ENCODE measurements at places on chromosomes 12 and 14. TPM values are rescaled to one million over a fixed set of nuclear protein-coding genes. Genes with fewer than 3 reads are reported as not detected.

The TPH2 gene
- total RNA-seq: not detected

The C1RL gene
- total RNA-seq: 70.4 TPM

- DNase-seq: no peak
Observed at GRCh38 chr12:53710091-53710490, 17.2 kb downstream of the CALCOCO1 start.

- DNase-seq: no peak
Observed at GRCh38 chr12:109771746-109772621, 58.4 kb downstream of the FAM222A start.

GRCh38 chr14:92417759-92418158 is 94.8 kb downstream of the SLC24A4 start:
- DNase-seq: no peak

DNA sequence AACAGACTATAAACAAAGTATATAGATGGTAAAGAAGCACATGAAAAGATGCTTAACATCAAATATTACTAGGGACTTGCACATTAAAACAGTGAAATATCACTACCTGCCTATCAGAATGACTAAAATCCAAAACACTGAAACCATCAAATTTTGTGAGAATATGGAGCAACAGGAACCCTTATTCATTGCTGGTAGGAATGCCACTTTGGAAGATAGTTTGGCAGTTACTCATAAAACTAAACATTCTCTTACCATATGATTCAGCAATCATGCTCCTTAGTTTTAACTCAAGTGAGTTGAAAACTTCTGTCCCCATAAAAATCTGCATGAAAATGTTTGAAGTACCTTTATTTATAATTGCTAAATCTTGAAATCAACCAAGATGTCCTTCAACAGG is 297.6 kb downstream of the DAD1 start:
- no peak for DNase-seq

- DNase-seq: no peak
Observed at GRCh38 chr12:58966939-58967338, 46.6 kb upstream of the LRIG3 start.

- no peak for DNase-seq
Observed at GRCh38 chr14:67851785-67852410, 32.3 kb downstream of the RAD51B start.

- no peak for DNase-seq
Observed at GRCh38 chr12:66403746-66404145, 101.5 kb downstream of the HELB start.

DNA sequence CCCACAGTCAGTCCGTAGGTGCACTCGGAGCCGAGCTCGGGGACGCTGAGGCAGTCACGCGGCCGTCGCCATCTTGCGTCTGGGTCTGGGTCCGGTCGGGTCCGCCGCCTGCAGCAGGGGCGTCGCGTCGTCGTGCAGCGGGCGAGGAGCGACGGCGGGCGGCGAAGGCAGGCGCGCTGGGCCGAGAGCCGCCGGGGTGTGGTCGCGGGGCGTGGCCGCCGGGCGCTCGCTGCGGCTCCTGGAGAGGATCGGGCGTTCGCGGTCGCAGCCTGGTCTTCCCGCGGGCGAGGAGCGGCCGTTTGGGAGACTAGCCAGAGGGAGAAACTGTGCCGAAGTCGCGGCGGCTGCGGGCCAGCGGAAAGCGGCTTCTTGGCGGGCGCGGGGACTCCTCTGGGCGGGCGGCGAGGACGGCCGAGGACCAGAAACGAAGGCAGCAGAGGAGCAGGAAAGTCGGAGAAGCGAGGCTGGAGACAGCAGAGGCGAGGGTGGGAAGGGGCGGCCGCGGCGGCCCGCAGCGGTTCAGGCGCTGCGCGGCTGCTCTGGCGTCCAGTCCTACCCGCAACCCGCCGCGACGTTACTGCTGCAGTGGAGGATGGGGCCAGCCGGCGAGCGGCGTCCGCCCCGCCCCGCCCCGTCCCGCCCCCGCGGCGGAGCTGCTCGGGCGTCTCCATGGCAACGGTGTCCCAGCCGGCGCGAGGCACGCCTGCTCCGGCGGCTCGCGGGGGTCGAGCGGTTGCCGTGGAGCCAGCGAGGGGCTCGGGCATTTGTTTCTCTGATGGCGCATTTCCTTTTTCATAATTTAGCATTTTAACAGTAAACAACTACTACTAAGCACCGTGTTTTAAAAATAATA is at the start of gene PNMA1:
Gene PNMA1 (minus strand): TSS at position 582 of the 853 bp plus-strand sequence. CDS start 745 bp downstream, outside the sequence.
- peak; percentile 85 for DNase-seq

GRCh38 chr14:65280653-65281052 is 131.9 kb upstream of the FUT8 start:
- DNase-seq: no peak
